Stimulated activated CD4-positive, alpha-beta T cell treated with anti-CD3 and anti-CD28 coated beads, TNF-alpha, amount 100 ng/mL, for 48 hours (primary cell): ENCODE measurements at places on chromosomes 13 and 19.

DNA sequence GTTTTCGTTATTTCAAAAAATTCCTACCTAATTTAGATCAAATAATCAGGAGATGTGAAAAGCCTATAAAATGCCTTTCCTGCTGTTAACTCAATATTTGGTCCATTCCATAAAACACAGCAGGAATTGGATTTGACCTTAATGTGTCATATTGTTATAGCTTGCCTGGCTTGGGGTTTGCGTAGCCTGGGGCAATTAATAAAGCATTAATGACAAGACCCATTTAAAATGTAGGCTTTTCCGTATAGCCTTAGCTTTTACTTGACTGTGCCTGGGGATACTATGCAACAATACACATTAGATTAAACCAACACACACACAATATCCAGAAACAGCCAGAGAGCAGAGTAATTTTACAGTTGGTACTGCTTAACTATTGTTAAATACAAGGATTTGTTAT lies 117.2 kb upstream of the MAB21L1 start:
- DNase-seq, result no peak

- peak; percentile 27 for DNase-seq
Measured at GRCh38 chr13:75481176-75482069, 546 bp downstream of the TBC1D4 start.

DNA sequence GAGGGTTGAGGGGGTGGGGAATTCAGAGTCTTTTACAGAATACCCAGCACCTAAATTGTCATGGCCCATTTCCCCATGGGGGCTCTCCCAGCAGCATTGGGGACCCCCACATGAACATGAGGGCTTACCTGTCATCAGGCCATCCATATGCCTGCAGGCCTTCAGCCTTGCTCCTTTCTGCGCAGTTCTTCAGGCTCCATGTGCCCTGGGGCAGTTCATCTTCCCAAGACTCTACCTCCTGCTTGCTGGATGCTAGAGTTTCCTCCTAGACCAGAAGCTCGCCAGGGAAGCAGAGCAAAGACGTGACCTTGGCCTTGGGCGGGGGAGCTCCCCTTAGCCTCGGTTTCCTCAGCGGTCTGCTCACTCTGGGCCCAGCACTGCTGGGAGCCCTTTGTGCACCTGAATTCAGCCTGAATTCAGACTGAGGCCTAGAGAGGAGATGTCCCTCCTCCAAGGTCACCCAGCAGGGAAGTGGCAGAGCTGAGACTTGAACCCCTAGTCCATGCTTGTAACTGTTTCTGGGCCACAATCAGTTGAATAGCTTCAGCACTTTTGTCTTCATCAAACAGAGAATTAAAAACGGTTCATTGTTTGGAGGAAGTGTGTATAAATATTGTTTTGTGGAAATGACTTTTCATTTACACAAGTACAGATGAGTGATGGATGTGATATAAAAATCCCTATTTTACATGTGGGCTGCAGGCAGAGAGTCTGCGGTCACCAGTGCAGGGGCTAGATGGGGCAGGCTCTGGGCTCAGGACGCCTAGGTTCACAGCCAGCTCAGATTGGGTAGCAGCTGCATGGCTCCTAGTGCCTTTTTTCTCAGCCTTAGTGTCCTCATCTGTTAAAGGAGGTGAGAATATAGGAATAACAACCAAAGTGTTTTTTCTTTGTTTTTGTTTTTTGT lies 9.5 kb downstream of the PPP5C start:
- no peak for DNase-seq

DNA sequence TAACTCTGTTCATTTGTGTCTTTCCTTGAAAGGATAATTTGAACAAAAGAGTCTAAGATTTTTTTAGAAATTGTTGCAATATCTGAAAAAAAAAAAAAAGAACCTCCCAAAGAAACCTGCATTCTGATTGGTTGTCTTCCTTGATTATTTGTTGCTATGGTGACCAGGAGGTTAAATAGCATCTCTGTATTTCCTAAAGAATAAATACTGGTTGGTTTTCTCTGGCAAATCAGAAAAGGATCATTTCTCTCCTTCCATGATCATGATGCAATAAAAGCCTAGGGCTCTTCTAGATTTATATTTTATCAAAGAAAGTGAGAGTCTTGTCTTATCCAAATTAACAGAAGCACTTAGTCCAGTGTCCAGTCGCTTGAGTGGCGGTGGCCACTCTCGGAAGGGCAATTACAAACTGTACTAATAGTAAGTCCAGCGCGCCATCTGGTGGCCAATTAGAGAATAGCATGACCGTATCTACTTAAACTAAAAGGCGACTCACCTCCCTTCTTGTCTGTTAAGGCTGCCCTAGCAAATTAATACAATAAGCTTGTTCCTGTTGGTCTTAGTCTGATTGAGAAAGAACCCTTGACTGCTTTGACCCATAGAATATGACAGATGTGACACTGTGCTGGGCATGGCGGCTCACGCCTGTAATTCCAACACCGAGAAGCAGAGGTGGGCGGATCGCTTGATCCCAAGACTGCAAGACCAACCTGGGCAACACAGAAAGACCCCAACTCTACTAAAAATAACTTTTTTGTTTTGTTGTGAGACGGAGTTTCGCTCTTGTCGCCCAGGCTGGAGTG lies 47.0 kb upstream of the PNMA8B start:
- DNase-seq, result peak; percentile 62

DNA sequence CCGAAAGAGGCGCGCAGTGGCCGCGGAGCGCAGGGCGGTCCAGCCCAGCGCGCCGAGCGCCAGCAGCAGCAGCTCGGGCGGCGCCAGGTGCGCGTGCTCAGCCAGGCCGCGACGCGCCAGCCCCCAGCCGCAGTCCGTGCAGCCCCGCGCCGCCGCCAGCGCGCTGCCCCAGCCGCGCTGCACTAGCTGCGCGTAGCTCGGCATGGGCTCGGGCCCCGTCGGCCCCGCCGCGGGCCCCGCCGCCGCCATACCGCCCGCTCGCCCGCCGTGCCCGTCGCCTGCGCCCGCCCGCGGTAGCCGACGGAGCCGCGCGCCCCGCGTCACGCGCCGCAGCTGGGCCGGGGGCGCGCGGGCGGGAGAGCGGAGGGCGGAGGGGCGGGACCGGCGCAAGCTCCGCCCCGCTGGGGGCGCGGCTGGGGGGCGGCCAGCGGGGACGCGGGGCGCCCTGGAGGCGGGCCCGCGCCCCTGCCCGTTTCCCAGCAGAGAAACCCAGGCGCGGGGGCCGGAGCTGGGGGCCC lies at the start of gene CERS1:
TSS of gene CERS1 (minus strand) at position 335 of the 518 bp plus-strand sequence. CDS start at position 249, 86 bp downstream.
- no peak for DNase-seq

DNA sequence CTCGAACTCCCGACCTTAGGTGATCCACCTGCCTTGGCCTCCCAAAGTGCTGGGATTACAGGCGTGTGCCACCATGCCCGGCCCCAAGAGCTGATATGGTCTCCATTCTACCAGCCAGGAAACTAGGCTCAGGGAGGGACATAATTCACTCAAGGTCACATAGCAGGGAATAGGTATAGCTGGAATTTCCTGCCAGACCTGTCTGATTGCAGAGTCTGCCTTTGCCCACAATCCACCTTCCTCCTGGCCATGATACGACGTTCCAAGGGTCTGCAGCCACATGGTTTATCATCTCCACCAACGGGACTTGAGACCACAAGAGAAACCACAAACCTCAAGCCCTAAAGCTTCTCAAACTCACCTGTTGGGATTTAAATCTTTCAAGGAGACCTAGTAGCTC lies 32.0 kb downstream of the ZNRF4 start:
- DNase-seq, result no peak

- DNase-seq, result no peak
Measured at GRCh38 chr13:36207672-36208071, 6.7 kb downstream of the SOHLH2 start.

- DNase-seq, result no peak
Measured at GRCh38 chr19:55686311-55687050, 11.5 kb downstream of the EPN1 start.

DNA sequence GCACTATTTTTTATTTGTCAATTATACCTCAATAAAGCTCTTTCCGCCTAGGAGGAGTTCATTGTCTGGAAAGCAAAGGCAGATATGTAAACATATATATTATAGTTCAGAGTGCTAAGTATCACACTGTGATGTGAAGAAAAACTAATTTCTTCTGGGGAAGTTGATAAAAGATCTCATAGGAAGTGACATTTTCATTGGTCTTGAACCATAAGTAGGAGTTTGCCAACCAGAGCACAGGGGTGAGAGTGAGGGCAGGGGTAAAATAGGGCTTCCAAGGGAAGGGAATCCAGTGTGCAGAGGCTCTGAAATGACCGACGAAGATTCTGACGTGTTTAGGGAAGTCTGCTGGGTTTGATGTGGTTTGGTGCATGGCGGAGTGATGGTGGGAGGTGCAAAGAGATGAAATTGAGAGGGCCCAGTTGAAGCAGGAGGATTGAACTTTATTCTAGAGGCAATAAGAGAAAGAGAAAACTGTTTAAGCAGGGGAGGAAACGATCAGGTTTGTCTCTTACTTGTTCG lies 780 bp upstream of the GTF2F2 start:
- peak; percentile 19 for DNase-seq

DNA sequence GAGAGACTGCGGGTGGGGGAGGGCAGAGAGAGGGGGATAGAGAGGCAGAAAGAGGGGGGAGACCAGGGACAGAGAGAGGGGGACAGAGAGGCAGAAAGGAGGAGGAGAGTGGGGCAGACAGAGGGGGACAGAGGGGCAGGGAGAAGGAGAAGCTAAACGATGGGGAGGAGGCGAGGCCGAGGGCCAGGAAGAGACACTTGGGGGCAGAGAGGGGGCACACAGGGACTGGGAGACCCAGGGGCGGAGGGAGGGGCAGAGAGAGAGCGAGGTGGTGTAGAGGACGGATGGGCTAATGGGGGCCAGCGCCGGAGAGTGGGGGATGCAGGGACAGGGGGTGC lies 666 bp downstream of the MEIS3 start:
- no peak for DNase-seq

- no peak for DNase-seq
Measured at GRCh38 chr19:41409288-41409687, 11.7 kb downstream of the BCKDHA start.

DNA sequence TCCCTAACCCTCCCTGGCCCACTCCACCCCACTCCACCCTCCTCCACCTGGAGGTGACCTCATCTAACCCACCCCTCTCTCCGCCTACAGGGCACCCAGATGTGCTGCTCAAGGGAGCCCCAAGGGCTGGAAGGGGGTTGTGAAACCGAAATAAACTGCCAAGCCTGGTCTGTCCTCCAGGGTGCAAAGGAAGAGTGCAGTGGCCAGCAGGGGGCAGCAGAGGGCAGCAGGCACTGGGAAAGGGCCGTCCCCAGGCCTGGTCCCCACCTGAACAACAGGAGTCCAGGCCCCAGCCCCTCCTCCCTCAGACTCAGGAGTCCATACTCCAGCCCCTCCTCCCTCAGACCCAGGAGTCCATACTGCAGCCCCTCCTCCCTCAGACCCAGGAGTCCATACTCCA lies 8.4 kb upstream of the BCAM start:
- DNase-seq, result peak; percentile 82

- no peak for DNase-seq
Measured at GRCh38 chr13:46982856-46983582, 86.2 kb upstream of the HTR2A start.

GRCh38 chr13:49498206-49498605 lies 2.5 kb downstream of the PHF11 start:
- DNase-seq, result no peak

DNA sequence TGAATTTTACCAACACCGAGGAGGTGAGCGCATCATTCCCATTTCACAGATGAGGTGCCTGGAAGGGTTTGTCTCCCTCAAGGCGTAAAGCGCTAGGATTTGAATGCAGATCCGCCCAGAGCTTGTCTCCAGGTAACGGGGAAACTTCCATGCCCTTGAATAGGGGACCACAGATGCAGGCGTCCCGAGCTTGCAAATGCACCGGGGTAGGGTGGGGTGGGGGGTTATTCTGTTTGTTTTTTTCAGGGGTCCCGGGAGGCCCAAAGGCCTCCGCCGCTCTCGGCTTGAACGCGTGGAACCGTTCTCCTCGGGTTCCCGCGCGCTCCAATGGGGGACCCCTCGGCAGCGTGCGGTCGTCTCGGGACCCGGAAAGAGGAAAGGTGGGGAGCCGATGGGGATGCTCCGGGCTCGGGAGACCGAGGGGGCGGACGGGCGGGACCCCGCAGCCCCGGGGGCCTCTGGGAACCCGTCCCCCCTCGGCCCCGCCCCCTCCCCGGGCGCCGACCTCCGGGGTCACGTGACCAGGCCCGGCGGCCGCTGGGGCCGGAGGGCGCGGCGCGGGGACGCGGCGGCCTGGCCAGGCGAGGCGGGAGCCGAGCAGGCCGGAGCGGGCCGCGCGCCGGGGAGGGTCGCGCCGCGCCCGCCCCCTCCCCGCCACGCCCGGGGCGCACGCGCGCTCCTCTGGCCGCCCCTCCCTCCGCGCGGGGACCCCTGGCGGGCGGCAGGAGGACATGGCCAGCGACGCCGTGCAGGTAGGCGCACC lies at the start of gene PKN1:
TSS of gene PKN1 (plus strand) at position 516 of the 763 bp plus-strand sequence. CDS start at position 732, 216 bp downstream.
- no peak for DNase-seq

DNA sequence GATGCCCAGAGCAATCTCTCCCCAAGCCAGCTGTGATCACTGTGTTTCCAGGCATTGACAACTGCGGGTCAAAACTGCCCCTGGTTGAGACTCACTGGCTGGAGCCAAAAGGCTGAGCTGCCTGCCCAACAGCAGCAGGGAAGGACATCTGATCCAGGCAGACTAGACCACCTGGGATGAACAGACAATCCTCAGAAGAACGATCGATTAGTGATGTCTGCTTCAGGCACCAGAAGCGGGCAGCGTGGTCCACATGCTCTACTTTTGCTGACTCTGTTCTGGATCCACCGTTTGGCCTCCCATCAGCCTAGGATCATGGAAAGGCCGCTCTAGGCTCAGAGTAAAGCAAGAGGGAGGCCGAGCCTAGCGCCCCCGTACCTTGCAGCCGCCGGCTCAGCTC lies 9.9 kb upstream of the GP6 start:
- no peak for DNase-seq

GRCh38 chr13:91767651-91768050 lies 369.2 kb downstream of the GPC5 start:
- DNase-seq, result no peak

DNA sequence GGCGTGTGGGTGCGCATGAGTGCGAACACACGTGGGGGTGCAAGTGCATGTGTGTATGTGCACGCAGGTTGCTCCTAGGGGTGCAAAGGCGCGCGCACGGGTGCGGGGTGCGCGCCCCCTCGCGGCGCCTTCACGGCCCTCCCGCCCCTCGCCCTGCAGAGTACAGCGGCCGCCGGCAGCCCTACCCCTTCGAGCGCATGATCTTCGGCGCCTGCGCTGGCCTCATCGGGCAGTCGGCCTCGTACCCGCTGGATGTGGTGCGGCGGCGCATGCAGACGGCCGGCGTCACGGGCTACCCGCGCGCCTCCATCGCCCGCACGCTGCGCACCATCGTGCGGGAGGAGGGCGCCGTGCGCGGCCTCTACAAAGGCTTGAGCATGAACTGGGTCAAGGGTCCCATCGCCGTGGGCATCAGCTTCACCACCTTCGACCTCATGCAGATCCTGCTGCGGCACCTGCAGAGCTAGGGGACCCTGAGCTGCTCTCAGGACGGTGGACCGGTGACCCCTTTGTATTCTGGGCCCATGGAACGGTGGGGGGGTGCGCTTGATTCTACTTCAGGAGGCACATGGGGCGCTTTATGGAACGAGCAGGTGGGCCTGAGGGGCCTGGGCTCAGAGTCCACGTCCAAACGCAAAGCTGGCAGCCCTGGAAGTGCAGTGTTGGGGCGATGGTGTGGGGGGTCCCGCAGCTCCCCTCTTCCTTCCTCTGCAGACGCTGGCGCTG lies 27.7 kb downstream of the TMEM161A start:
- DNase-seq, result peak; percentile 17
